ENCODE measurements at places on chromosomes 16 and 17.

- DNase-seq: peak; percentile 75
Measured at GRCh38 chr17:80030730-80031410, 4.8 kb downstream of the TBC1D16 start.

DNA sequence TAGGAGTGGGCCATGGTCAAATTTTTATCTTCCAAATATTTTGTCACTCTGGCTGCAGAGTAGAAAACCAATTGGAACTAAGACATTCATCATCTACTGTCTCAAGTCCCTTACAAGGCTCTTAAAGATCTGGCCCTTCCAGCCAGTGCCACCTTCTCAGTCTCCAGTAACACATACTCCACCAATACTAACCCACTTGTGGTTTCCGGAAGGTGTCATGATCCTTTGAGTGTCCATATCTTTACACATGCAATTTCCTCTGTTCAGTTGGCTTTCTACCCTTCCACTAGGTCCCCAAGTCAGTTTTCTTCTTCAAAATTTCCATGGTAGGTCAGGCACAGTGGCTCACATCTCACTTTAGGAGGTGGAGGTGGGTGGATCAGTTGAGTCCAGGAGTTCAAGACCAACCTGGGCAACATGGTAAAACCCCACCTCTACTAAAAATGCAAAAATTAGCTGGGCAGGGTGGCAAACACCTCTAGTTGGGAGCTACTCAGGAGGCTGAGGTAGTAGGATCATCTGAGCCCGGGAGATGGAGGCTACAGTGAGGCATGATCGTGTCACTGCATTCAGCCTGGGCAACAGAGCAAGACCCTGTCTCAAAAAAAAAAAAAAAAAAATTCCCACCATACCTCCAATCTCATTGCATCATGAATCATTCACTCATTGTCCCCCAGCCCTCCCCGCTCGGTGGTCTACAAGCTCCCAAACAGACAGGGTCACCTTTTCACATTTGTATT is 6.0 kb upstream of the GRB2 start:
- no peak for DNase-seq

DNA sequence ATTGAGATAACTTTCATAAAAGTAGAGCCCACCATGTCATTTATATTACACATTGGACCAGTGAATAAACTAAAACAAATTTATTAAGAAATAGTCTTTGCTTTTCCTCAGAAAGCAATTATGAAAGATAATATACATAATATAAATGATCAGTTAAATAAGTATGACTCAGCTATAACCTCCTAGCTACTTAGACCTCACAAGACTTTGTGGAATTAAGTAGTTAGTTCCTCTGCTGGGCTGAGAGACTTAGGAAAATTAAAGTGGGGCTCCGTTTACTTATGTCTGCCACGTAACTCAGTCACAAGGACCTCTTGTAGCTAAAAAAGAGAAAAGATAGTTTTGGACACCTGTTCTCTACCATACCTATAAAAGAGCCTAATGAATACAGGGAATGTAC is 76.9 kb downstream of the MRTFB start:
- DNase-seq: no peak

GRCh38 chr17:59149841-59150511 is 5.0 kb downstream of the SKA2 start:
- DNase-seq: no peak

- DNase-seq: no peak
Measured at GRCh38 chr17:34619687-34620217, 40.4 kb downstream of the TMEM132E start.

DNA sequence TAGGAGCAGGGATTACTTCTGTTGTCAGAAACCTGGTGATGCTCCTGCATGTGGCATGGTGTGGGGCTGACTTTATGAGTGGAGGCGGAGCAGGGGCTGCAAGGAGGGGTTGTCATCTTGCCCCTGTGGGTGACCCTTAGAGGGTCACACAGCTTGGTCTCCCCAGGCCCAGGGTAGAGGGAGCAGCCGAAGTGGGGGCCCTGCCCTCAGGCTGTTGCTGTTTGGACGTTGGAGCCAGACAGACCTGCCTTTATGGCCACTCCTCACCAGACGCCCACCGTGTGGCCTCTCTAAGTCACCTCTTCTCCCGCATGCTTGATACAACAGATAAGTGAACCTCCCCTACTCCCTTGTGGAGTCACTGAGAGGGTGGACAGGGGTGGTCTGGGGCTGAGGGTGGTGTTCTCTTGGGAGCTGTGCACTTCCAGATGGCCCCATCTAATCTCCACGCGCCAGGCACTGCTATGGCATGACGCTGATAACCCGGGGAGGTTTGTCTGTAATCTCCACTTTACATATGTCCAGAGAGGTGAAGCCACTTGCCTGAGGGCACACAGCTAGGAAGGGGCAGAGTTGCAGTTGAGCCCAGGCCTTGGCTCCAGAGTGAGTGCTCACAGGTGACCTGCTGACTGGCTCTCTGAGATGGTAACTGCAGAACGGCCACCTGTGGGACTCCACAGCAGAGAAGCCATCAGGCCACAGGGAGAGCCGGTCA is 10.0 kb downstream of the MAP2K3 start:
- DNase-seq: no peak

DNA sequence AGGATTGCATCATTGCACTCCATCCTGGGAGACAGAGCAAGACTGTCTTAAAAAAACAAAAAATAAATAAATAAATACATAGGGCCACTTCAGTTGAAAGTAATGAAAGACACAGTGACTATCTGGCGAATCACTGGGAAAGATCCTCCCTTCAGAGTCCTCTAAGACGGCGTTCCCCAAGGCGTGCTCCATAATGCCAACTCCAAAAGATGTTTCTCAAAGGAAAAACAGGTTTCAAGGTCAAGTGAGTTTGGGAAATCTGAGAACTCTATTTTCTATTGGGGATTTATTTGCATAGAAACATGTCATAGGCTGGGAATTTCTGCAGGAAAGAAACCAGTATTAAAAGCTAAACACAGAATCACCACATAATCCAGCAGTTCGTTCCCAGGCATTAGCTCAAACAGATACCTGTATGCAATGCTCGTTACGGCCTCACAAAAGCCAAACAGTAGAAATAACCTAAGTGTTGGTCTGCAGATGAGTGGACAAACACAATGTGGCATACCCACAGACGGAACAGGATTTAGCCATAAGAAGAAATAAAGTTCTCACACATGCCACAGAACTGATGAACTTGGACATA is 7.9 kb downstream of the KLHDC4 start:
- DNase-seq: no peak

- no peak for DNase-seq
Measured at GRCh38 chr17:74542166-74542565, 3.7 kb downstream of the CD300C start.

- DNase-seq: no peak
Measured at GRCh38 chr16:77745972-77746371, 23.7 kb downstream of the NUDT7 start.

- no peak for DNase-seq
Measured at GRCh38 chr17:39238311-39238972, 12.7 kb upstream of the STAC2 start.

GRCh38 chr17:70181376-70181775 is 12.0 kb downstream of the KCNJ2 start:
- DNase-seq: no peak

GRCh38 chr17:7094652-7095019 is 14.6 kb upstream of the CLEC10A start:
- DNase-seq: no peak

DNA sequence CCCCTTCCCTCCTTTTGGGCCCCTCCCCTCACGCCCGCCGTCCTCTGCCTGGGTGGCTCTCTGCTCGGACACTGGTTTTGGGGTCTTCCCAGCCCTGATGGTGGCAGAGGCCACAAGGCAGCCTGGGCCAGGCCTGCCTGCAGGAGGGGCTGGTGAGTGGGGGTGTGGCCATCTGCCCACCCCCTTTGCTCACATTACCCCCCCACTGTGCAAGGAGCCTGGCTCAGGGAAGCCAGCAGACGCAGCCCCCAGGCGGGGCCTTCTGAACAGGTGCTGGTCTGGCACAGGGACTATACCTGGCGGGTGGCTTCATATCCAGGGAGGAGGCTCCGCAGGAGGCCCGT is 10.7 kb upstream of the ZFPM1 start:
- no peak for DNase-seq

GRCh38 chr17:68509141-68510057 is 2.8 kb upstream of the PRKAR1A start:
- no peak for DNase-seq

DNA sequence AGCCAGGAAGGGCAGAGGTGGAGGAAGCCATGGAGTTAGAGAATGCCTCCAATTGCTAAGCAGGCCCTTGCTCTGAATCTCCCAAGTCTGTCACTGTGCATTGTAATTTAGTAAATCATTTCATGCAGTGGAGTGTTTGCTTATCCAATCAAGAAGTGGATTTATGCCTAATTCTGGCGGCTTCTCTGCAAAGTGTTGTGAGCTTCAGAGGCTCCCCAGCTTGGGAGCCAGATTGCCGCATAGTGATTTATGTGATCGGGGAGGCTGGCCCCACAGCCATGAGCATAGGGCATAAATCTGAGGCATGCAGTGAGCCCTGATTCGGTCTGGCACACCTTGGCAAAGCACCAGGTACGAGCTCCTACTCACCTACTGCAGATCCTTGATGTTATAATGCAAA is 520.8 kb downstream of the HS3ST4 start:
- DNase-seq: no peak

DNA sequence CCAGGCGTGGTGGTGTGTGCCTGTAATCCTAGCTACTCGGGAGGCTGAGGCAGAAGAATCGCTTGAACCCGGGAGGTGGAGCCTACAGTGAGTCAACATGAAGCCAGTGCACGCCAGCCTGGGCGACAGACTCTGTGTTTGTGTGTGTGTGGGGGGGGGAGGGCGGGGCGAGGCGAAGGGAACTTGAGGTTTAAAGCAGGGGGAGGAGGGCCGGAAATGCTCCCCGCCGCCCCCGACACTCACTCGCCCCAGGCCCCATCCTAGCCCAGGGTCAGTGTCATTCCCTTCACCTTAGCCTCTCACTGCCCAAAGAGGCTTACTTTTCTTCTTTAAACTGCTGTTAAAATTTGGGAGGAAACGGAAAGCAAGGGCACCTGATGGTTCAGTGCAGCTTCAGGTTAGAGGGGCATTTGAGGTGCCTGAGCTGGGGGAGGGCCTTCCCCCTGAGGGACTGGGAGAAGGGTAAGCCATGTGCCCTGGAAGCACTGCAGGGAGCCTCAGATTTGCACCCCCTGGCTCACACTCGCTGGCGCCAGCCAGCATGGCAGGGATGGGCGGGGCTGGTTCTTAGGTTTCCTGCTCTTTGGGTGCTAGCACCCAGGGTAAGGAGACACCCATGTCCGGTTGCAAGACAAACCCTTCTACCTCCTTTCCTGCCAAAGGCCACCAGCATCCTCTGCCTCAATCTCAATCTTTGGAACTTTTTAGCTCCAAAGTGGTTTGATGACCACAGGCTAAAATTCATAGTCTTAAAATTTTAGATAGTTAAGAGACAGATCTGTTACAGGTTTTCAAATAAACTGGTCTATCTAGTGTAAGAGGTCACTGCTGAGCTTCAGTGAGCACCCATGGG is 2.2 kb upstream of the LIMD2 start:
- DNase-seq: peak; percentile 43

- DNase-seq: no peak
Measured at GRCh38 chr17:45093444-45094110, 32.5 kb downstream of the NMT1 start.

DNA sequence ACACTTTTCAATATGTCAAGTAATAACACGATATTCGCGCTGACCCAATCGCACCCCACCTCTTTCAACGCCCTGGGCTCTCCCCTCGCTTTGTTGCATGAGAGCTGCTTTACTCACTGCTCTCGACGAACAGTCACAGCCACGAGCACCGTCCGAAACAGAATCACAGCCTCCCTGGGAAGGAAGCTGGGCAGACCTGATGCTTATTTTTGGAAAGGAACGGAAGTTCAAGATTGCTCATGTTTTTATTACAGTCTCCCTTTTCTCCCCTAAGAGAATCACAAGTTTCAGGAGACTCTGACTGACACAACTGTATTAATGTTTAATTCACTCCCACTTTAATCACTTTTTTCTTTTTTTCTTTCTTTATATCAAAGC is 67.8 kb downstream of the ANKRD11 start:
- DNase-seq: no peak

DNA sequence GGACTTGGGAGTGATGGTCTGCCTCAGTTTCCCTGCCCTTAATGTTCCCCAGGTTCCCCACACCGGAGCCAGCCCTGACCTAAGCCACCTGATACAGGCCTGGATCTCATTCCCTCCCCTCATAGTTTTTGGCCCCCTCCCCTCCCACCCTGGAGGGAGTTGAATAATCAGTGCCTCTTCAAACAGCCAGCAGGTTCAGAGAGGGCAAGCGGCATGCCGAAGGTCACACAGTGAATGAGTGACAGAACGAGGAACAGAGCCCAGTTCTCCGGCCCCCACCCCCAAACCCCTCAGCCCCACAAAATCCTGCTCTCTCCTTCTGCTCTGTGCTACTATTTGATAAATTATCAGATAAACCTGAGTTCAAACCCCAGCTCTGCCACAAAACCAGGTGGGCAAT is 31.2 kb downstream of the BEAN1 start:
- DNase-seq: no peak

- DNase-seq: no peak
Measured at GRCh38 chr17:10121971-10122707, 76.3 kb downstream of the GAS7 start.

DNA sequence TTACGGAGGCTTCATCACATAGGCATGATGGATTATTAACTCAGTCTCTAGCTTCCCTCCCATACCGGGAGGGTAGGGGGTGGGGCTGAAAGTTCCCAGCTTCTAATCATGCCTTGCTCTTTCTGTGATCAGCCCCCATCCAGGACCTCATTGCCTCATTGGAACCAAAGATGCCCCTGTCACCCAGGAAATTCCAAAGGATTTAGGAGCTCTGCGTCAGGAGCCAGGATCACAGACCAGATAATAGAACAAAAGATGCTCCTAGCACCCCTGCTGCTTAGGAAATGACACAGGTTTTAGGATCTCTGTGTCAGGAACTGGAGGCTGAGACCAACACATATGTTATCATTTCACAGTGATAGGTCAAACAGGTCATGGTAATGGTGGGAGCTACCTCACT is 9.7 kb downstream of the USB1 start:
- no peak for DNase-seq

DNA sequence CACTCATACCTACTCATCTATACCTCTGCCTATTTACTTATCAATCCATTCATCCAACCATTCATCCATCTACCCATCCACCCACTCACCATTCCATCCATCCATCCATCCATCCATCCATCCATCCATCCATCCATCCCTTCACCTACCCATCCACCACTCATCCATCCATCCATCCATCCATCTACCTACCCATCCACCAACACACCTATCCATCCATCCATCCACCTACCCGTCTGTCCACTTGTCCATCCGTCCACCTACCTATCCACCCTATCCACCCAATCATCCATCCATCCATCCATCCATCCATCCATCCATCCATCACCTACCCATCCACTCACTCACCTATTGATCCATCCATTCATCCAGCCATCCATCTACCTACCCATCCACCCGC is 235.7 kb downstream of the GSG1L start:
- DNase-seq: no peak

- no peak for DNase-seq
Measured at GRCh38 chr17:48113201-48113676, 5.7 kb downstream of the SNX11 start.

GRCh38 chr16:57645691-57646387 is 17.4 kb downstream of the ADGRG1 start:
- no peak for DNase-seq

GRCh38 chr17:329784-330420 is 22.7 kb downstream of the RPH3AL start:
- no peak for DNase-seq
